ENCODE measurements at places on chromosomes 1 and 21.

GRCh38 chr1:55321942-55322341 is 106.8 kb upstream of the USP24 start:
- DNase-seq: no peak

DNA sequence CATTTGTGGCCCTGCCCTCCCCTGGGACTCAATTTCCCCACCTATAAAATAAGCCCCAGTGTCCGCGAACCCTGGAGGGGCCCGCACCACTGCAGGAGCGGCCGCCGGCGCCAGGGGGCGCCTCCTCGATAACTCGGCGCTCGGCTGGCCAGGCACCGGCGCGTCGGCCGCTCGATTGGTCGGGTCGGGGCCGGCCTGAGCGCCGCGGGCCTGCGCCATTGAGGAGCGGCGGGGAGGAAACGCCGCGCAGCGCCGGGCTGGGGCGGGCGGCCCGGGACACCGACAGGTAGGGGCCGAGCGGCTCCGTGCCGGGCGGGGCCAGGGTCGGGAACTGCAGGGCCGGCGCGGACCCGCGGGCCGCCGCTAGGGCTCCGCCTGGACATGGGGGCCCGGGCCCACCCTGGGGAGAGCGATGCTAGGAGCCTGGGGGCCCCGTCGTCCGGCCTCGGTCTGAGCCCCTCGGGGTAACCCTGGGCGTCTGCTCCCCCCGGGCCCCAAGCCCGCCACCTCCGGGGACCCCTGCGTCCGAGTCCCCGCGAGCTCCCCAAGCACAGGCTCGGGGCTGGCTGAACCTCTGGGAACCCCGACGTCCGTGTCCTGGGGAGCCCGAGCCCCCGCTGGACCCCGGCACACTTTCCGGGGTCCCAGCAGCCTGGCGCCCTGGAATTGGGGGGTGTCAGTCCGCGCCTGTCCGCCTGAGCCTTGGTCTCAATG is at the start of gene VPS13D:
TSS of gene VPS13D (plus strand) at position 196 of the 714 bp plus-strand sequence. CDS start 4,237 bp downstream, outside the sequence.
- DNase-seq: peak; percentile 82

DNA sequence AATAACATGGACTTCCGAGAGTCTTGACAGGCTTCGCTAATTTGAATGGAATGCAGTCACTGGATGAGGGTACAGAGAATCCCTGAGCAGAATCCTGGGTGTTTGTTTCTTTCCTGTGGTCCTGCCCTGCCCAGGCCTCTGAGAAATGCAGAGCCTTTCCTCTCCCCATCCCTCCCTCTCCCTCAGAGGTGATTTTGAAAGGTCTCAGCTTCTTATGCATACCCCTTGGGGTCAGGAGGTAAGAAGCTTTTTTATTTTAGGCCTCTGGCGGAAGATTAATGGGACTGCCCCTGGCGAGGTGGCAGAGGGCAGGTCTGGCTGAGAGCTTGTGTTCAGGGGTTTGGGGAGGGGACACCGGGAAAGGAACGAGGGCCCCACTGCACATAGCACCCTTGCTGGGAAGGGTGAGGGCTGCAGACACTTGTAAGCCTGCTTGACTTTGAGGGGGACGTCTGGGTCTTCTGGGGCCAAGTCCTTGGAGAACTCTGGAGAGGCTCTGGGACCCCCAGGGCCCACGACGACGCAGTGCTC is 116.5 kb upstream of the SLC45A1 start:
- no peak for DNase-seq

GRCh38 chr21:26124421-26124833 is 46.1 kb downstream of the APP start:
- DNase-seq: no peak

DNA sequence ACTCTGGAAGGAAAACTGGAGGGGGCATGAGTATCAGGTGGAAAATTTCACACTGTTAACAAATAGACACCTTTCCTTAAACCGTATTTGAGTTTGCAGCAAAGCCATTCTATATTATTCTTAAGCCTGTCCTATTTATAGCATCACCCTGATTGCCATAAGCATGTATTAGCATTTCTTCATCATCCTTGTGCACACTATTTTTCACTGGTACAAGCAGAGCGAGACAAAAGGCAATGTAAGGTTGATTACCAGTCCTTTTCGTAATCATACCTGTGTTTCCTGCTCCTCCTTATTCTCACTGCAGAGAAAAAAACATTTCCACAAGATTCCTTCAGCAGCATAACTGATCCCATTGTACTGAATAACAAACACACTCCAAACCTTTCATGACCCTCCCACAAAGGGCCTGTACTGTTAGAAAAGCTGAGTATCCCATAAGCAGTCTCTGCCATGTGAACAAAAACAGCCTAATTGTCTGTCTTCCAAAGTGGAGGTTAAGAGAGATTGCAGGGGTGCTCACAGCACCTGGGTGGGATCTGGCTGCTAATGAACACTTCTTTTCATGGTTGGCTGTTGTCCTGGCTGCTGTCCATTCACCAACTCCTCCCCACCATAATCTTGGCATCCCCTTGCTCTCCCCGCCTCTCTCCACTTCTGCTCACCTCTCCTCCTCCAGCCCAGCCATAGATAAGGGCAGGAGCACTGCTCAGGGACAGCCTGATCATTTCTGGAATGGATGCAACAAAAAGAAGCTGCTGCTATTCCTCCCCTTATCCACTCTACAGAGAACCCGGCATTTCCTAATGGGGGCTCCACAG is 30.4 kb downstream of the VTCN1 start:
- DNase-seq: no peak

DNA sequence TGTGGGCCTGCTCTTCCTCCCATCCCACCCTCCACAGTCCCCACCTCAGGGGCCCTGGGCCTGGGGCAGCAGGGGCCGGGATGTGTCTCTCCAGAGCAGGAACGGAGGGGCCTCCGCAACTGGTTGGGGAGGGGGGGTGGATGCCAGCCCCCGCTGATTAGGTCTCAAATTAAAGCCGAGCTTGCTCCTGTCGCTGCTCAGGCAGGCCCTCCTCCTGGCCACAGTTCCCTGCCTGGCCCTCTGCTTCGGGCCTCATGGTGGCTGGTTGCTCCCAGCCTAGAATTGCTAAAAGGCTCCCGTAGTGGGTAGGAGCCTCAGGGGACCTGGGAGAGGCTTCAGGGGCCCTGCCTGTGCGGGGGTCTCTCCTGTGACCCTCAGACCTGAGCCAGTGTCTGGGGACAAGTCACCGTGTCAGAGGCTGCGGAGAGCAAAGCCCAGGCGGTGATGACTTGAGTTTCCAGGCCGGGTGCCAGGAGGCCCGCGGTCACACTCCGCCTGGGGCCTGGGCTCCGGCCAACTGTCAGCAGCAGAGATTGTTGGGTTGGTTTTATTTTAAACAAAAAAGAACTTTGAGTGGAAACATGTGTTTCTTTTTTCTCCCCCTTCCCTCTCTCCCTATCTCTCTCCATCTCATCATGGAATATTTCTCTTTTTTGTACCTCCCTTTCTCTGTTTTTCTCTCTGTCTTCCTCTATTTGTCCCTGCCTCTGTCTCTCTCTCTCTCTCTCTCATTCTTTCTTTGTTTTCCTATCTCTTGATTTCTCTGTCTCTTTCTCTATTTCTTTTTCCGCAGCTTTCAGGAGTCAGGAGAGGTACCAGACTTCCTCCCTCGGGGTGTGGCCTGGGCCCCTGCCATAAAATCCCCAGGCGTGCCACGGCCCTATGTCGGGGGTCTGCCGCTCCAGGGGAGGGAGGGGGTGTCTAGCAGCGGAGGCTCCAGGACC is 20.0 kb upstream of the EPHA2 start:
- peak; percentile 87 for DNase-seq

- no peak for DNase-seq
Measured at GRCh38 chr1:57324388-57324787, 99.5 kb downstream of the DAB1 start.

- no peak for DNase-seq
Measured at GRCh38 chr1:178174539-178174938, 80.6 kb downstream of the RASAL2 start.

DNA sequence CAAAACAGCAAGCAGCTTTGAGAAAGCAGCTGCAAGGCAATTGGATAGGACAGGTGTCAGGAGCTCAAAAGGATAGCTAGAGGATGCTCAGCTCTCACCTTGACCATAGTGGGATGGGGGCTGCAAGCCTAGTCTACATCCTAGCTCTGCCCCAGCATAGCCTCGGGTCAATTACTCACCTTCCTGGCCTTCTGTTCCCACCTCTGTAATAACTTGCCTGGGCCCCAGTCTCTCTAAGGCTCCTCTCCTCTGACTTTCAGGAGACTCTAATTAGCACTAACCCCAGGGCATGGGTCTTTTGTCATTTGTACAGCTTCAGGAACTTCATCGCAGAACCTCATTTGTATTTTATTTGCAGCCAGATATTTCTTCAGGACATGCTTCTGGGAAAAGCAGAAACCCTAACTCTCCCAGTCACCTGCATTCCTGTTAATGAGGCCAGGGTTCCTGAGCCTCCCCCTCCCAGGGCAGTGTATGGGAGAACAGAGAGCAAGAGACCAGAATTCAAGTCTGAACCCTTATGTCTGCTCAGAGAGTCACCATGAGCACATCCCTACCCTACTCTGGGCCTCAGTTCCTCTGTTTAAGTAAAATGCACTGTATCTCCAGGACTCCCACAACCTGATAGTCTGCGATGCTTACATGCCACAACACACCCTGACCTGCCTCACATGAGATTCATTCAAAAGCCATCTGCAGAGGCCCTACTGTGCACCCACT is 108.1 kb downstream of the MATN1 start:
- no peak for DNase-seq

Measured in T1000 (cell line).